ENCODE measurements at places on chromosomes 2 and 18.

DNA sequence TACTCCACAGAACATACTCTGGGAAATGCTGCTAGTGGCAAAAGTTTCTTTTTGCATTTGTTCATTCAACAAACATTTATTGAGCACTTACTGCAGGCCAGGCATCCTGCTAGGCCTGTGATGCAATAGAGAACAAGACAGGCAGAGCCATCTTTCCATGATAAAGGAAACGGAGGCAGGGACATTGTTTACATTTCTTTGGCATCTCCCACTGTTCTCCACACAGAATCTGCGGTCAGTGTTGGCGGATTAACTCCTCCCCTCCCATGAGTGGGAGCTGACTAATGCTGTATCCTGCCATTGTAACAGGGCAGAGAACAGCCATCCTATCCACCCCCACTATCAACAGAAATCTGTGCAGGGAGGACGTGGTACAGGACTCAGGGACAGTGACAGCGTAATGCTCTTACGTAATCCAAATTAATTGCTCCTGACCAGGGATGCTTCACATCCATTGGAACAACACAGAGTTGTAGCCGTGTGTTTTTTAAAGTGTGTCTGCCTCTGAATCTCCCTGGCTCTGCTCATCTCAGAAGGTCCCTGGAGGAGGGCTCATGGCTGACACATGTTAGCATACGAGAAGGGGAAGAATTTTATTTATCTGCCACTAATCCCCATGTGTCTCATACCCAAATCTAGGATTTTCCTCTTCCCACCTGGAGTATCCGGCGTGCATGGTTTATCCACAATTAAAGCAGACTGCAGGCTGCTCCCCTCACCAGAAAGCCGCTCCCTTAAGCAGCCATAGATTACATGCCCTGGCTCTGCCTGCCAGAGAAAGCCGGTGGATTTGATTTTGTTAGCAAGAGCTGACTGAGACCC lies 32.3 kb downstream of the STEAP3 start:
- peak; percentile 96 for DNase-seq

- DNase-seq, result no peak
These were observed 36.4 kb downstream of the ICOS start for GRCh38 chr2:203973000-203973399.

GRCh38 chr2:20443276-20443920 lies 3.5 kb upstream of the RHOB start:
- peak; percentile 61 for DNase-seq

DNA sequence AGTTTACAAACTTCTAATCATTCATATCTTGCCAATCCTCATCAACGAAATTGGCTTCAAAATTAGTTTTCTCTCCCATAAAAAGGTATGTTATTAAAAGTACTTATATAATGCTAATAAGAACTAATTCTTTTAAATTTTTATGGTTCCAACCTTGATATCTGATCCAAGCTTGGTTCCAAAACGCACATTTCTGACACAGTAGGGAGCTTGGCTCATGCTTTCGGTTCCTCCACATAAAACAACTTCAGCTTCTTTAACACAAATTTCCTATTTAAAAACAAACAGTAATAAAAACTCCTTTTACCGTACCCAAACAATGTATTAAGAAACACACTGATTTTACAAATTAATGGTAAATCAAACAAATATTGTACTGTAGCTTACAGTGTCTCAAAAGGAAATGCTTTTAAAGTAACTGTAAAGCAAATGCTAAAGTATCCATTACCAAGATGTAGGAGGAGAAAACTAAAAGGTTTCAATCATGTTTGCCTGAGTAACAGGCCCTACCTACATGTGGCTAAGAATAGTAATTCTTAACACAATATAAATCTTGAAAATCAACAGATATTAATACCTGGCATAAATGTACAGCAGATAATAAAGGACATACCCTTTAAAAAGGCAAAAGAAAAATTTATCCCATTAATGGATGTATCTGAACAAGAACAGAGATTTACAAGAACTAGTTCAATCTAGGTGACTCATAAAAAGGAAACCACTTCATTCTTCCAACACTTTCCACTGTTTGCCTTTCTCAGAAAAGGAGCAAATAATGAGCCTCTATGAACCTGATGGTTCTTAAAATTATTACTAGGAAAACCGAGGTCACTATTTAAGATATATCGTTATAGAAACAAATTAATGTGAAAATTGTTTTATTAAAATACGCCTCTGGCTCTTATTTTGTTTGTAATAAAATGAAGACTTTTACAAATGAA lies 17.5 kb downstream of the ACAA2 start:
- DNase-seq, result no peak

GRCh38 chr2:152386266-152386665 lies 51.3 kb downstream of the FMNL2 start:
- no peak for DNase-seq

DNA sequence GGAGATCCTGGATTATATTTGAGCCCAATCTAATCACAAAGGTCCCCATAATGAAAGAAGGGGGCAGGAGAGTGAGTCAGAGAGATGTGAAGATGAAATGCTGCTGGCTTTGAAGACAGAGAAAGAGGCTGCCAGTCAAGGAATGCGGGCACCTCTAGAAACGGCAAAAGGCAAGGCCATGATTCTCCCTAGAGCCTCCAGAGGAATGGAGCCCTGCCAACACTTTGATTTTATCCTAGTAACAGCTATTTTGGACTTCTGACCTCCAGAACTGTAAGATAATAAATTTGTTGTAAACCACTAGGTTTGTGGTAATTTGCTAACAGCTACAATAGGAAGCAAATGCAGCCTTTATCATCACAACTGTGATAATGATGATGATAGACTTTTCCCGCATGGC lies 32.9 kb downstream of the LBH start:
- DNase-seq, result no peak

DNA sequence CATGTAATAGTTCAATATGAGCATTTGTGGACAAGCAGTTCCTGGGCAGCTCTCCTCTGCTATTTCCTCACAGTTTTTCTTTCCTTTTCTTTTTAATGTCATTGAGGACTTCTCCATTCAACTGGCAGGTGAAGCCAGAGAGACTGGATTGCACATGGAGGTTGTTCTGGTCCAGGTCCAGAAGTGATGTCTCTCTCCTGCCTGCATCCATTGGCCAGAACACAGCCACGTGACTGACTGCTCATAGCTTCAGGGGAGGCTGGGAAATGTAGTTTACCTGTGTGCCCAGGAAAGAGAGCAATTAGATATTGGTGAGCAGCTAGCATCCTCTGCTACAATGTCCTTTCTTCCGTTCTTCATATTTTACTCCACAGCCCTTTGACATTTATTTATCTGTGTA lies 20.2 kb upstream of the ADAM23 start:
- peak; percentile 32 for DNase-seq

GRCh38 chr2:236262238-236262637 lies 2.0 kb downstream of the ASB18 start:
- no peak for DNase-seq

- DNase-seq, result no peak
These were observed 55.1 kb upstream of the LDAH start for GRCh38 chr2:20877960-20878359.

- no peak for DNase-seq
These were observed 590.3 kb upstream of the CDH2 start for GRCh38 chr18:28767201-28767600.

DNA sequence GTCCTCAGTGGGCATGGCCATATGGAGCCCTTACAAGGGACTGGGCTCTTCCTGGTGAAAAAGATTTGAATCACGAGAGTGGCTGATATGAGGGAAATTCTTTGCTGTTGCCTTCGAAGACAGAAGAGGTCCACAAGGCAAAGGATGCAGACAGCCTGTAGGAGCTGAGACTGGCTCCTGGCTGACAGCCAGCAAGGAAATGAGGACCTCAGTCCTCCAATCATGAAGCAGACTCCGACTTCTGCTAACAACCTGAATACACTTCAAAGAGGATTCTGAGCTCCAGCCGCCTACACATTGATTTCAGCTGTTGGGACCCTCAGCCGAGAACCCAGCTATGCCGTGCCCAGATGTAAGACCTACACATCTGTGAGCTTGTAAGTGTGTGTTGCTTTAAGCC lies 3.0 kb upstream of the ST8SIA5 start:
- DNase-seq, result no peak

- peak; percentile 89 for DNase-seq
These were observed 680.7 kb downstream of the EPHA4 start for GRCh38 chr2:220891405-220891804.

GRCh38 chr2:128264881-128265607 lies 53.6 kb downstream of the HS6ST1 start:
- no peak for DNase-seq

DNA sequence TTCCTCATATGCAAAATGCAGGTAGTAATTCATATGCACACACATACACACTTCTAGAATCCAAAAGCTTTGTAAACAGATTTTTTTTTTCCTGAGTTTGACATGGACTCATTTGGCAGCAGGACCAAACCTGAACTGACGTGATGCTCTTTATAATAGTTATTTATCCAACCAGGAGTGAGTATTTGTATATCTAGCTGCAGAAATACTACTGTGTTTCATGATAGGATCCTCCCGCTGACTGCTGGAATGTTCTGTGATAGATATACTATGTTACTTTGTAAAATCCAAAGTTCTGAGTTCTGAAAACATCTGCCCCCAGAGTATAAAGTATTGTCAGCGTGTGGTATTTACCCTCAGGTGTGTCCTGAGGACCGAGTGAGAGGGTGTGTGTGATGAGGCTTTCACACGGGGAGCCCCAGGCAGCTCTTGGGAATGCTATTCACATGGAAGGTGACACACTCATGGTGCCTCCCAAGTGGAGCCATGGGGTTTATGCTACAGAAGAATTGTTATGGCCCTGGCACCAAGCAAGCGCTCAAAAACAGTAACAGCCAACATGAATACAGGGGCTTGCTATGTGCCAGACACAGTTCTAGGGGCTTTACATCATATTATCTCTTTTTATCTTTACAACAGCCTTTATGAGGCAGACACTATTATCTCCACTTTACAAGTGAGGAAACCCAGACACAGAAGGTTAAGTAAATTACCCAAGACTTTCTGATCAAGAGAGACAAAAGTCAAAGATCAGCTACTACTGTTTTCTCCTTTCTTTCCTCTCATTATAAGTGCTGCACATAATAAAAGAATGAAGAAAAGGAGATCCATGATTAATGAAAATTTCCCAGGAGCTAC lies 16.7 kb upstream of the TXNDC2 start:
- DNase-seq, result peak; percentile 22

GRCh38 chr18:68826121-68826520 lies 28.2 kb downstream of the CCDC102B start:
- no peak for DNase-seq

GRCh38 chr18:12009581-12010140 lies 28.4 kb downstream of the IMPA2 start:
- DNase-seq, result no peak

GRCh38 chr2:229346816-229347540 lies 75.9 kb upstream of the PID1 start:
- DNase-seq, result no peak

GRCh38 chr2:191976436-191976835 lies 129.5 kb upstream of the CAVIN2 start:
- peak; percentile 79 for DNase-seq

GRCh38 chr2:66845307-66845706 lies 410.4 kb downstream of the MEIS1 start:
- DNase-seq, result peak; percentile 51

GRCh38 chr2:230924092-230924469 lies 961 bp downstream of the GPR55 start:
- DNase-seq, result no peak

DNA sequence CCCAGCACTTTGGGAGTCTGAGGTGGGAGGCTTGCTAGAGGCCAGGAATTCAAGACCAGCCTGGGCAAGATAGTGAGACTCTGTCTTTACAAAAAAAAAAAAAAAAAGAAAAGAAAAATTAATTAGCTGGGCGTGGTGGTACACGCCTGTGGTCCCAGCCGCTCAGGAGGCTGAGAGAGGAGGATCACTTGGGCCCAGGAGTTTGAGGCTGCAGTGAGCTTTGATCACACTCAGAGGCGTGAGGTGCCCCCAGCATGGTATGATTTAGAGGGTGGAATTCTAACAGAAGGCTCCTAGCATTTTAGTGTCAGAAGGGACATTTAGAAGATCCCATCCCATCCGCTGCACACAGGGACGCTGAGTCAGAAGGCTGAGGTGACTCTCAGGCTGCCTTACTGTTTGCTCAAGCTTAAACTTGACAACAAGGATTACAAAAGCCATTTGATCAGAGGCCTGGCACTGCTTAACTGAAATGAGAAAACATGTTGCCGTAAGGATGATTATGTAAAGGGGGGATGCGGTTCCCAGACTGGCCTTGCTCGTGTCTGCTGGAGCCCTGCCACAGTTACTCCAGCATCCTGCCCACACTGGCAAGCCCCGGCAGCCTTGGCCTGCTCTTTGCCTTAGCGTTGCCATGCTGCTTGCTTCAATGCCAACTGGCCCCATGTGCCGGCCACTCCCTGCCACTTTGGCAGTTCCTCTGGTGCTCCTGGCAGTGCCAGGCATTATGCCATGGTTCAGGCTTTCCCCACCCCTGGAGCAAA lies 45.6 kb upstream of the SLC1A4 start:
- DNase-seq, result peak; percentile 76

- no peak for DNase-seq
These were observed 6.5 kb downstream of the EFEMP1 start for GRCh38 chr2:55917117-55917516.

- DNase-seq, result no peak
These were observed 163.7 kb downstream of the SOCS6 start for GRCh38 chr18:70452501-70452900.

DNA sequence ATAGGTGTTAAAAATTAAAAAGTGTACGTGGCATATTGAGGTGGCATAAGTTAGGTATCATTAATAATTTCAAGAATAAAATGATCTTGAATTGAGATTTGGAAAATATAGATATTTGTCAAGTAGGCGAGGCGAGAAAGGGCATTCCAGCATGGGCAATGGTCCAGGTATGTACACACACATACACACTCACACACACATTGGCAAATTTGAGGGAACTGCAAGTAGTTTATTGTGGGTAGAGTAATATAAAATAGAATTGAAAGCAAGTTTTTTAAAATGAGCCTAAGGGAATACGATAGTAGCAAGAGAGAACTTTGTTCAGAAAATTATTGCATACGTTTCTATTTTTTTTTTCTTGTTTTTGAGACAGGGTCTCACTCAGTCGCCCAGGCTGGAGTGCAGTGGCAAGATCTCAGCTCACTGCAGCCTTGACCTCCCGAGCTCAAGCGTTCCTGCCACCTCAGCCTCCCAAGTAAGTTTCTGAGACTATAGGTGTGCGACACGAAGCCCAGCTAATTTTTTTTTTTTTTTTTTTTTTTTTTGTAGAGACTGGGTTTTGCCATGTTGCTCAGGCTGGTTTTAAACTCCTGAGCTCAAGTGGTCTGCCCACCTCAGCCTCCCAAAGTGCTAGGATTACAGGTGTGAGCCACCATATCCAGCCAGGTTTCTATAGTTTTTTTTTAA lies 96.7 kb upstream of the SLC39A10 start:
- DNase-seq, result no peak

GRCh38 chr2:88159955-88160415 lies 10.2 kb upstream of the THNSL2 start:
- DNase-seq, result peak; percentile 61

GRCh38 chr2:98822301-98823164 lies 91.6 kb upstream of the MGAT4A start:
- no peak for DNase-seq

Data from M059J (cell line).